ENCODE measurements at places on chromosomes 5 and 9.

- peak; percentile 80 for DNase-seq
These were observed 7.0 kb upstream of the AK1 start for GRCh38 chr9:127884427-127884911.

DNA sequence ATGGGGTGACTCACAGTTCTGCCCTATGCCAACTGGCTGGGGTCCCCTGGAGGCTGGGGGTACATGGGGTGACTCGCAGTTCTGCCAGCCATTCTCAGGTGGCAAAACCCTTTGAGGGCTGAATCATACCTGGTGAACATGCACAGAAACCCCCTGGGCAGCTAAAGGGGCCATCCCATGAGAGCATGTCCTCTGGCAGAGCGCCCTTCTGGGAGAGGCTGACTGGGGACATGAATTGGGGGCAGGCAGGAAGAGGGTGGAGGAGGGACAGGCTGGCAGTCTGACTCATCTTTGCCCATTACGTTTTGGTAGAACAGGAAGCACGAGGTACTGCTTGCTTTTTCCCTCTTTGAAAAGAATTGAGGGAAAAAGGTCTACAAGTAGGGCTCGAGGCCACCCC lies 16.7 kb downstream of the TRAF1 start:
- peak; percentile 89 for DNase-seq

DNA sequence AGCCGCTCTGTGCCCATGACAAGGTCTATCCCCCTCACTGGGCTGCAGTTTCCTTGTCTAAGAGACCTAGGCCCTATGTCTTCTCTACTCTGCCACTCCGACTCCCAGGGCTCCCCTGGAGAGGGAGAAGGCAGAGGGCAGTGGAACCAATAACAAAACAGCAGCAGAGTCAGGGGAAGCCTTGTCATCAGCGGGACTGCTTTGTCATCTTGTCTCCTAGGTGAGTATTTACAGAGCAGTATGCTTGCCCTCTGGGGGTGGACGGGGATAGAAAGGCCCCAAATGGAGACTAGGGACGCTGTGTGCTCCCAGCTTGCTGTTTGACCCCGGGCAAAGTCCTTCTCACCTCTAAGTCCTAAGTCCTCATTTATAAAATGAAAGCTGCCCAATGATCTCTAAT lies 318.5 kb downstream of the CDK5RAP2 start:
- no peak for DNase-seq

- DNase-seq, result peak; percentile 68
These were observed 7.4 kb upstream of the SPDL1 start for GRCh38 chr5:169576181-169576598.

DNA sequence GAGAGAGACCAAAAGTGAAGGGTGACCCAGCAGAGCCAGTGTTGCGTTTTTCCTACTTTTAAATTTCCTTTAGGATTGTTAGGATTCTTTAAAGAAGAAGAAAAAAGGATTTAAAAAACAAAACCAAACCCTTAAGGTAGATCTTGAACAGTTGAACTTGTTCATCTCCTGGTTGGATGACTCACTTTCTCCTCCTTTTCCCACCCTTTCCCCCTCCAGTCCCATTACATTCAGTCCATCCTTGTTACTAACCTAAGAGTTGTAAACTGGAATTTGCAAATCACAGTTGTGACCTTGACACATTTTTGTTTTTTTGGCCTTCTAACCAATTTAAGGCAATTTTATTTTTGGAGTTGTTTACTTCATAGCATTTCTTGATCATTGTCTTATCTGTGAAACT lies 289.2 kb downstream of the ARHGAP26 start:
- no peak for DNase-seq

- no peak for DNase-seq
These were observed 39.4 kb upstream of the BARX1 start for GRCh38 chr9:93994545-93994944.

- no peak for DNase-seq
These were observed at the start of gene PCDHB2 for GRCh38 chr5:141094481-141095262. Gene PCDHB2 (plus strand): TSS chr5:141094615. CDS start chr5:141094791, 176 bp downstream.

DNA sequence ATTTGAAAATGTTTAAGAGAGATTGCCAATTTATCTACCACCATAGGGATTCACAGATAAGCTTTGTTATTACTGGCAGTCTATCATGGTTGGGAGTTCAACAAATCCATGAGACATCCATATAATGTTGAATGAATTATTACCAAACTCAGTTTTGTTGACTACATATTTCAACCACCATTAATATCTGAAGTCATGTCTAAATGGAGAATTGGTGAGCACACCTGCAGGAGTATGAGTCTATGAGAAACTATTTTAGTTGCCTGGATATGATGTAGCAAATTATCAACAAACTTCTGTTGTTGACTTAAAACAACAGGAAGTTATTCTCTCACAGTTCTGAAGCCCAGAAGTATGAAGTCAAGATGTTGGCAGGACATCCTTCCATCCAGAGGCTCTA lies 126.8 kb upstream of the FBXL7 start:
- no peak for DNase-seq

DNA sequence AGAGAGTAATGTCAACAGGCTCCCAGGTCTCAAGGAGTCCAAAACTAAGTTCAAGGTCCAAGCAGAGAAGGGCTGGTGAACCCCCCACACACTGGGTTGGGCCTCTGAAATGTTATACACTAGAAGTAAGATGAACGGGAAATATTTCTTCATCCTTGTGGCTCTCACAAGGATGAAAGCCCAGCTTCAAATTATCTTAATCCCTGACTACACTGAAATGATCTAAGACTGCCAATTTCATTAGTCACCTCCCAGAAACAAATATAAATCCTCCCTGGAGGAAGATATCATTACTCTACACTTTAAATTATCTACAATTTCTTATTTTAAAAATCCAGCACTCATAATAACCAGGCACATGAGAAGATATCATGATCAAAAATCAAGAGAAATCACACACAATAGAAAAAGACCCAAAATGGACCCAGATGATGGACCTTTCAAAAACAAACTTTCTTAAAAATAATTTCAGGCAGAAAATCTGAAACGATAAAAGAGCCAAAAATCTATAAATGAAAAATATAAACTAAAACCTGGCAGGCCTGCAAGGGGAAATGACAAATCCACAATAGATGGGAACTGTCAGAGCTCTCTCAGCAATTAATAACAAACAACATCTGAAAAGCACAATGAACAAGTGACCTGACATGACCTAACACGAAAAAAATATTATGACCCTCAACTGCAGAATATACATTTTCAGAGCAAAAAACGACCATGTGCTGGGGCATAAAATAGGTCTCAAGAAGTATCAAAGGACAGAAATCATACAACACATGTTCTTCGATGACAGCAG lies 117.4 kb downstream of the GPR21 start:
- DNase-seq, result no peak

- DNase-seq, result no peak
These were observed 118.7 kb upstream of the GAS1 start for GRCh38 chr9:87065981-87066380.

DNA sequence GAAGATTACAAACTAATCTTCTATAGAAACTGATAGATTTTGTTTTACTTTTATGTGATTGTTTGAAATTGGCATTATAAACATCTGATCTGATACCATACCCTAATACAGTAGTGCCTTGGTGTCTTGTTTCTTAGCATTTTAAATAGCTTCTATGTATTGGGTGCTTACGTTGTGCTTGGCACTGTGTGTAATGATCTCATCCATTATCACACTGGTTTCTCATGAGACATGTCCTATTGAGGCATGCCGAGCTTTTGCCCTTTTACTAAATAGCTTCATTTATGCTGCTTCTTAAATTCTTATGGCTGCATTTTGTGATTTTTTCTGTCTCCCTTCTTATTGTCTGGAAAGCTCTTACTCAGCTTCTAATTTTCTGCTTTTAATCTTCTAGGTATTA lies 48.2 kb upstream of the TLR4 start:
- no peak for DNase-seq

GRCh38 chr9:20621471-20622329 lies 599 bp downstream of the MLLT3 start:
- DNase-seq, result no peak

All from A172 (cell line).